ENCODE measurements at places on chromosomes 1 and 21.

DNA sequence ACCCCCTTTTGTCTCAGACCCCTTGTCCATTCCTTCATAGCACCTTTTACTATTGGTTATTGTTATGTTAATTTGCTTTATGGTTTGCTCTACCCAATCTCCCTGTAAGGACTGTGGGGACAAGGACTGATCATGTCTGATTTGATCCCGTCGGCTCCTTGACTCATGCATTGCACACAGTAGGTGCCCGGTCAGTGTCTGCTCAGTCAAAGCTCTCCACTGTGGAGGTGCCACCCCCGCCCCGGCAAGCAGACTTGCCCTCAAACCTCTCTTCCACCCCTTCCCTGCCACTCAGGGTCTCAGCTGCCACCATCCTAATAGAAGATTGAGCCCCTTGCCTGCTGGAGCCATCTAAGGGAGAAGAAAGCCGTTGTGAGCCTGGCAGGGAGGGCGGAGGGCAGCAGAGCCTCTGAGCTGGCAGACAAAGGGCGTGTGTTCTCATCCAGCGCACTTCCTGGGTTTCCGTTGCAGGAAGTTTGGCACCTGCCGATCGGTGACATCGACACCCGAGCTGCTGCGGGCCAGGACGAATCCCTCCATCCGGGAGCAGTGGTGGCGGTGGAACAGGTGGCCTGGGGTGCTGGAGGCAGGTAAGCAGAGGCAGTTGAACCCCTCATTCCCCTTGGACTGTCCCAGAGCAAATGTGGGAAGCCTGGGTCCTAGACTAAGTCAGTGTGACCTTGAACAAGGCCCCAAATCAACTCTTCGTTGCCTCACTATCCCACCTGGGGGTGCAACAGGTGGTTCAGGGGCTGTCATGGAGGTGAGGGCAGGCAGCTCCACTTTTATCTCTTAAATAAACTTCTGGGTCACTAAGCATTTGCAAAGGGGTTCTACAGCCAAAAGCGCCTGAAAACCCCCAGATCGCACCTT, 2.2 kb upstream of the FBLIM1 start:
- no peak for DNase-seq

- DNase-seq, result peak; percentile 69
These were observed 18.4 kb downstream of the CTXND2 start for GRCh38 chr1:150905301-150905700.

DNA sequence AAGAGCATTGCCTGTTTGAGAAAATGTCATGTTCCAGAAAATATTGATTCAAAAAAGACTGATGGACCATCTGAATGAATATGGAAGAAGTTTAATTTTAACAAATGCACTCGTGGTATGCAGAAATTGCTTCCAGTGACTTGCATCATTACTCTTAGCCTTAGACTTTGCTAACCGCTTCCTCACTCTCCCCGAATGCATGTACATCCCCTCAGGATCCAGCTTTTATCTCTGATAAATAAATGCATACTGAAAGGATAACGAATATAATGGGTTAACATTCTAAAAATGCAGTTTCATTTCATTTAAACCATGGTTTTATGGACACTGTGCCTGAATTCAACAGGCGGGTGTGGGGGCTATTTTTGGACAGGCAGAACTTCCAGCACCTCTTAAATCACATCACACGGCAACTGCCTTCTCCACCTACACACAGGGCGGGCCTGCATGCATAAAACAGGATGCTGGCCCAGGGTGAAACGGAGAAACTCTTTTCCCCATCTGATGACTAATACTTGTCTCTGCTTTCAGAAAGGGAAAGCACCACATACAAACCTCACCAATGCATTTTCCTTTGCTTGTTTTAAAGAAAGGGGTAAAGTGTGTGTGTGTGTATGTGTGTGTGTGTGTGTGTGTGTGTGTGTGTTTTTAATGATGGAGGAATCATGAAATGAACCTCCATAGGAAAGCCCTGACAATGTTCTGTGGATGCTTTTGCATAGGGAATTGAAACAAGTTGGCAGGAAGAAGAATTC, 48.7 kb downstream of the SPAG17 start:
- peak; percentile 3 for DNase-seq

DNA sequence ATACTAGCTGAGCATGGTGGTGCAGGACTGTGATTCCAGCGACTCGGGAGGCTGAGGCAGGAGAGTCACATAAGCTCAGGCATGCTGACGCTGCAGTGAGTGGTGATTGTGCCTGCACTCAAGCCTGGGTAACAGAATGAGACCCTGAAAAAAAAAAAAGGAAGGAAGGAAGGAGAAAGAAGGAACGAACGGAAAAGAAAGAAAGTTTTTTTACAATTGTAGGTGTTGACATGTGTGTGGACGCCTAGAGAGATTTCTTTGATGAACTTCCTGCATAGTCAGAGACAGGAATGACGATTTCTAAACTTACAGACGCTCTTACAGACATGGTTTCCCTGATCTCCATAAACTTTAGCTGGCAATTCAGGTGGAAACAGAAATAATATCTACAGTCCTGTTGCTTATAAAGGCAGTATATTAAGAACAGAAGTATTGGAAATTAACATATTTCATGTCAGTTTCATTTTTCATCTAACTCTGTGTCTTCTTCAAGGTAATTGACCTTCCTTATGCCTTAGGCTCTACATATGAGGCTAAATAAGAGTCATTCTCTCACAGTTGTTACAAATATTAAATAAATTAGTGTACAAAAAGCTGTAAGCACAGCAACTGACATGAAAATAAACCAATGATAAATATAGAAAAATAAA, 4.1 kb downstream of the SAMSN1 start:
- peak; percentile 63 for DNase-seq

- DNase-seq, result peak; percentile 43
These were observed at the start of gene MCOLN3 for GRCh38 chr1:85048296-85049064. Gene MCOLN3, minus strand, starts transcription at chr1:85048500. Its CDS starts 3,140 bp downstream, at chr1:85045360.

DNA sequence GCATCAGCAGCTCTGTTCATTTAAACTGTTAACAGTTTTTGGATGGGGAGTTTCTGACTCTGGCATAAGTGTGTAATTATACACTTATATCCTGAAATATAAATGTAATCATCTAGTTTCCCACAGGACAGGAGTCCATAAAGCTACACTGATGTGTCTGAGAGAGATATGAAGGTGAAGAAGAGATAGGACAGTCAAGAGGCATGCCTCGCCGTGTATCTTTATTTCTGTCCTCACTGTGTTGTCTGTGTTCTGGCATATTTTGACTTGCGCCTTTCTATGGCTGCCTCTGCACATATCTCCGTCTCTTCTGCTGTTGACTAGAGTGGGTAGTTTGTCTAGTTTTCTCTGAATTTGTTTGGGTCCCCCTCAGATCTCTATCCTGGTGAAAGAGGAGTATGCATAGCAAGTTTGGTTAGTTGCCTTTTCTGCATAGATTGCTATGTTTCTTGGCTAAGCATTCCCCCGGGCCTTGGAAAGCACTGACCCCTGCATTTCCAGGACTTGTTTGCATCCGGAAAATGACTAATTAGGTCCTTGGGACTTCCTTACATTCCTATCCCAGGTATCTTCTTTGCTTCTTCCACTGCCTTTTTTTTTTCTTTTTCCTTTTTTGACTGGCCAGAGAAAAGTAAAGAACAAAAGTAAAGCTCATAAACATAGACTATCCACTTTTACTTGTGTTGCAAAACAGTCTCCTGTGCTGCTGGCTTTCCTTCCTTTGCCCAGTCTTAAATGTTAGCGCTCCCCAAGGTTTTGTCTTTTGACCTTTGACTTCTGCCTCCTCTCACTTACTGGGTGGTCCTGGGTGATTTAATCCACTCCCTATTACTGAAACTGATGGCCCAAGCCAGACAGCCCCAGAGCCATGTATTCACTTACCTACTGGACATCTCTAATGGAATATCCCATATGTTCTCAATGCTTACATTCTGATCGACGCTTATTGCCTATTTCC, 27.6 kb upstream of the CNN3 start:
- no peak for DNase-seq

DNA sequence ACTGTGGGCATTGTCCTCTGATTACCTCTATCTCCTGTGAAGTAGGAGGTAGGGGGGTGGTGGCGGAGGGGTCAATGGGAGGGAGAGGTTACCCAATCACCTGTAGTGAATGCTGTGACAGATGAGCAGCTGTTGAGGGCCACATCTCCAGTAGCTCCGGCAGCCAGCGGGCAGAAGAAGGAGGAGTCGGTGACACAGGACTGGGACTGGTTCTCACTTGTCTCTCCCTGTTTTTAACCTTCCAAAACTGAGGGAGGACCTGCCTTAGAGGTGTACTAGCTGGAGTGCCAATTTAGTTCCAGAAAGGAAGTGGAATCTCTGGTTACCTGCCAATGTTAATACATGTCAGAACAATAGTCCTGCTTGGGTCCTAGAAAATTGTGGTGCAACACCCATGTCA, 56.2 kb upstream of the ENAH start:
- DNase-seq, result no peak

DNA sequence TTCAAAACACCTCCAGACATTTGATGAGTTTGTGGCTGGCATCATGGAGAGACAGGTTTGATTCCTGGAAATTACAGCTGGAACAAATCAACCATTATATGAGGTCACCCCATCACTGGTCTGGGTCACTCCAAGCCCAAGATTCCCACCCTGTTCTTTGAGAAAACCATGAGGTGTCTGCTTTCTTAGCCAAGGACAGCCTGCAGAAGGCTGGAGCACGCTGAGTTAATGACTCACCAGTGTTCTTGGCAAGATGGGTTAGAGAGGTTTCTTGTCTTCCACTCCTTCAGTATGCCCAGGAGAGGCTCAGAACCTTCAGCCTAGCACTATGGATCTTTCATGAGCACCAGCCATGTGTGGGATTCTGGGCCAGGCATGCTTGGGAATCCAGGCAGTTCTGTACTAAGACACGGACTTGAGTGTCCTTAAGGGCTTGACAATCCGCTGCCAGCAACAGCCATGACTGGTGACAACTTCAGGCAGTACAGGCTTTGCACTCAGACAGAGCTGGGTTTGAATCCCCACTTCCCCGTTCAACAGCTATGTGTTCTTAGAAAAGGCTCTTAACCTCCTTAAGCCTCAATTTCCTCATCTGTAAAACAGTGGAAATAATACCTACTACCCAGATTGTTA, 43.9 kb downstream of the GRHL3 start:
- no peak for DNase-seq

- DNase-seq, result no peak
These were observed 209.5 kb upstream of the POU3F1 start for GRCh38 chr1:38256072-38256471.

GRCh38 chr1:212860713-212861581, 2.9 kb downstream of the FLVCR1 start:
- DNase-seq, result peak; percentile 89

DNA sequence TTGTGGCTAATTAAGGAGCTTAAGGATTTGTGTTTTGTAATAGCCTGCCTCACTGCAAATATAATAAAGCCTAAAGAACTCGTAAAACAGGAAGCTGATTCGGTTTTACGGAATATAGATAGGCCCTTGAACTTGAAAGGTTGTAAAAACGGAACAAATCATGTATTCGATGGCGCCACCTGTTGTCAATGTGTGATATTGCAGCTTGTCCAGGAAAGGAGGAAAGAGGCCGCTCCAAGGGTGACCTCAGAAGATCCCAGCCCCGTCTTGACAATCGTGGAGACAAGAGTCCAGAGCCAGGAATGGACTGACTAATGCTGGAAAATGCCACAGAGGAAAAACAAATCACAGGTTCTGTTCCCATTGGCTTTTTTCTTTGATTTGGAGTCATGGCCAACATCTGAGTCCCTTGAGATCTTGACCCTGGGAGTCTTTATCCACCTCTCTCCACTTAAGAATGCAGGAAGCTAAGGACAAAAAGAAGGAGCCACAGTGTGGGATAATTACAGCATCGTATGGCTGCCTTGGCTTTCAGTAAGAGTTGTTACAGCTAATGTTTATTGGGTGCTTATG, 7.0 kb upstream of the IGSF21 start:
- DNase-seq, result peak; percentile 73

DNA sequence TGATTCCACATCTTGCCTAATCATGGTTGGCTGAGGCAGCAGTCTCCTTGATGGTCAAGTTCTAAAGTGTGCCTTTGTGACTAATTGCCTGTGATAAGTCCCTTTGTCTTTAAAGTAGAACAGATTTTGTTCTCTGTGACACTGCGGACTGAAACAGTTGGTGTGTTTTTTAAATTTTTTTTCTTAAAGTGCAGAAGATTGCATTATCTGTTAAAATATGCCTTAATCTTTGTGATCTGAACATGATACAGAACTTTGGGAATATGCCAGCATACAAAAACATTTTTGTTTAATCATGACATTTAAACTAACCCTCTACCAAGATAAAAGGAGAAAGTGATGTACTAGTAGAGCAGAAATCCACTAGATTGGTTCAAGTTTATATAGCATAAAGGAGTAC, 1260.6 kb upstream of the ADGRL2 start:
- DNase-seq, result no peak

- DNase-seq, result no peak
These were observed 100.5 kb upstream of the S1PR1 start for GRCh38 chr1:101136271-101136670.

DNA sequence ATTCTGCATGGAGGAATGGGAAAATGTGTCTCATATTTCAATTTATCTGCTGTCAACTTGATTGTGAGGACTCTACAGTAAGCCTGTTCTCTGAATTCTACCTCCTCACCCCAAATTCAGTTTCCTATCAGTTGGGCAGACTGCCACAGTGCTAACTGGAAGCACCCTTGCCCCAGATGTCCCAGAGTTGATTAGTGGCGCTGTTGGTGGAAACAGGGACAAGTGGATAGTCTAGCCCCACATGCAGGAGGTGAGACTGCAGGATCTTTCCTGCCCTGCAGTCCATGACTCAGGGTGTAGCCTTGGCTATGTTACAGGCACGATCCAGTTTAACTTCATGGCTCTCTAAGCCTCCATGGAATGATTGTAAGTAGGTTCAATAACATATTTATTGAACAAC, 22.1 kb downstream of the ADAM30 start:
- peak; percentile 91 for DNase-seq

DNA sequence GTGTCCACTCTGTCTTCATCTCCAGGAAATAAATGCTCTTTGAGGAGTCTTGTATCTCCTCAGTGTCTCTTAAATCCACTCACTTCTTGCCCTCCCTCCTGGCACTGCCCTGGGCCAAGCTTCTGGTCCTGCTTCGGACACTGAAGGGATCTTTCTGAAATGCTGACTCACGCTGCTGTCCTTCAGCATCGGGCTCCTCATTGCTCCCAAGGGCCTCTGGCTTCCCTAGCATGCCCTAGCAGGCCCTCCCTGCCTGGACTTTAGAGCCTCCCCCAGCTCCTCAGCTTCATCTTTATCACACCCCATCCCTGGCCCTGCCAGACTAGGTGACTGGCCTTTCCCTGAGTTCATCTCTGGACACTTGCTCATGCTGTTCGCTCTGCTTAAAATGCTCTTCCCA, 96.6 kb downstream of the FOXD2 start:
- DNase-seq, result no peak

- no peak for DNase-seq
These were observed 29.2 kb downstream of the MAPKAPK2 start for GRCh38 chr1:206713910-206714312.
